Natural killer cell treated with Interleukin-12 subunit alpha and Interleukin-12 subunit beta and Interleukin-15 and Interleukin-18, amount 100 ng/mL, for 72 hours (primary cell): ENCODE measurements at places on chromosomes 1 and 21. TPM values are rescaled to one million over a fixed set of nuclear protein-coding genes. Genes with fewer than 3 reads are reported as not detected.

- H3K36me3 ChIP-seq, result no peaks in the 10 kb centered on the region
- no peak for DNase-seq
- H3K27ac ChIP-seq, result no peak overlapping the region
- H3K4me1 ChIP-seq, result peaks cover 11% of the 10 kb centered on the region
- peaks cover 32% of the 10 kb centered on the region for H3K27me3 ChIP-seq
Measured at GRCh38 chr1:156696755-156697154, 8.6 kb downstream of the CRABP2 start.

DNA sequence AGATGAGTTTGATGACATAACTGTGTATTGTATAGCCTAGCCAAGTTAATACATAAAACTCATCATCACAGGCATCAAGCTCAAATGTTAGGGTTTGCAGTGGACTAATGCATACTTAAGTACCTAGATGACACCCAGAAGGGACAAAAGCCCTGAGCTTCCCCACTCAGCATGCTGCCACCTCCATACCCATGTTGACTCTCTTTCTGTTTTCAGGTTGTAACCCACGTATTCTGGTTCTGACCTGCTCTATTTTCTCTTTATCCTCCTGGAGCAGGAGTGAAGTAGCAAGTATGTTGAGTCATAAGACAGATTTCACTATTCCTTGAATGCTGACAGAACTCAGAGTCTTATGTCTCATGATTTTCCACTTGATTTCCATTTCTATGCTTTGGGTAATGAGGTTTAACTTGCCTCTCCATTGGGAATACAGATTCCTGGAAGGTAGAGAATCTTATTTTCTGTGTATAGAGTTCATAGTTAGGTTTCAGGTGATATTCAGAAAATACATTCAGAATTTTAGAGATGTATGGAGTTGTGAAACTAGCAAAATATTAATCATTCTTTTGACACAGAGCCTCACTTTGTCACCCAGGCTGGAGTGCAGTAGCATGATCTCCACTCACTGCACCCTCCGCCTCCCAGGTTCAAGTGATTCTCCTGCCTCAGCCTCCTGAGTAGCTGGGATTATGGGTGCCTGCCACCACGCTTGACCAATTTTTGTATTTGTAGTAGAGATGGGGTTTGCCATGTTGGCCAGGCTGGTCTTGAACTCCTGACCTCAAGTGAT, 122.5 kb upstream of the KCNJ15 start:
- H3K4me1 ChIP-seq, result no peaks in the 10 kb centered on the region
- no peak for DNase-seq
- no peak overlapping the region for H3K4me3 ChIP-seq
- peaks cover 16% of the 10 kb centered on the region for H3K27me3 ChIP-seq
- no peak overlapping the region for H3K27ac ChIP-seq
- H3K36me3 ChIP-seq, result no peaks in the 10 kb centered on the region

GRCh38 chr1:243850202-243850451, at the start of gene AKT3:
TSS of gene AKT3 (minus strand) at chr1:243850243. CDS start at chr1:243843170, 7,073 bp downstream.
- no peaks in the 10 kb centered on the region for H3K27me3 ChIP-seq
- no peaks in the 10 kb centered on the region for H3K36me3 ChIP-seq
- peaks cover 16% of the 10 kb centered on the region for H3K4me1 ChIP-seq
- peak within 1 kb of the TSS; percentile 99 for H3K4me3 ChIP-seq
- no peak for DNase-seq

Gene SERTAD4
- not detected for total RNA-seq

- no peaks in the 10 kb centered on the region for H3K36me3 ChIP-seq
- no peak overlapping the region for H3K27ac ChIP-seq
- no peak for DNase-seq
- H3K27me3 ChIP-seq, result no peaks in the 10 kb centered on the region
Measured at GRCh38 chr1:186943891-186944686, 115.3 kb downstream of the PLA2G4A start.

Gene GRHL3
- total RNA-seq, result not detected

DNA sequence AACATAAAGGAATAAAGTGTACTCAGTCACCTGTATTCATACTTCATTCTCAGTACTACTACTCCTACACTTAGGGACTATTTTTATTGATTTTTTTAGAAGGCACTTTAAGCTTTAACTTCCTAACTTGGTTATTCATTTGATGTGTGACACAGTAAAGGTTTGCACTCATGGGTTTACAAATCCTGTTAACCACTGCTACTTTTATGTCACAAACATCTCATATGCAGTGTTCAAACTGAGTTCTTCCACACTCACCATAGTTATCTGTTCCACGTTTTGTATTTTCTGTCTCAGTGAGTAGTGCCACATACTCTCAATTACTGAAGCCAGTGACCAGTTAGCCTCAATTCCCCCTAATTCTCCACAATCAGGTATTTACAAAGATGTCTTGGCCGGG, 33.2 kb downstream of the RCOR3 start:
- H3K4me1 ChIP-seq, result peaks cover 10% of the 10 kb centered on the region
- no peak overlapping the region for H3K27ac ChIP-seq
- no peak overlapping the region for H3K4me3 ChIP-seq
- H3K36me3 ChIP-seq, result peaks cover 34% of the 10 kb centered on the region
- no peaks in the 10 kb centered on the region for H3K27me3 ChIP-seq
- no peak for DNase-seq

DNA sequence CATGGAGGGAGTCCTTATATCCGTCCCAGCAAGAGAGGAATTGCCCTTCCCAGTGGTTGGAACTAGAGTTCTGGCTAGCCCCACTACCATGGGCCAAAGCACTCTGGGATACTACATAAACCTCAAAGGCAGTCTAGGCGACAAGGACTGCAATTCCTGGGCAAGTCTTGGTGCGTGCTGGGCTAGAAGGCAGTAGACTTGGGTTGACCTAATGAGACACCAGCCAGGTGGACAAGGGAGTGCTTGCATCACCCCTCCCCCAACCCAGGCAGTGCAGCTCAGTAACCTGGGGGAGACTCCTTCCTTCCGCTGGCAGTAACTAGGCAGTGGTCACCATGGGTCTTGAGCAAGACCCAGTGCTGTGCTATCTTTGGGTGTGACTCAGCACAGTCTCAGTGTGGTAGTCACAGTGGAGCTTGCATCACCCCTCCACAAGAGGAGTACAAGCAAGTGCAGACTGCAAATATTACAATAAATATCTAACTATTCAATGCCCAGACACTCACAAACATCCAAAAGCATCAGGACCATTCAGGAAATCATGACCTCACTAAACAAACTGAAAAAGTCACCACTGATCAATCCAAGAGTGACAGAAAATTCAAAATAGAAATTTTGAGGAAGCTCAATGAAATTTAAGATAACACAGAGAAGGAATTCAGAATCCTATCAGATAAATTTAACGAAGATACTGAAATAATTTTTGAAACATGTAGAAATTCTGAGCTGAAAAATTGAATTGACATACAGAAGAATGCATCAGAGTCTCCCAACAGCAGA, 84.7 kb upstream of the LYPLAL1 start:
- H3K27ac ChIP-seq, result no peak overlapping the region
- no peaks in the 10 kb centered on the region for H3K4me1 ChIP-seq
- no peaks in the 10 kb centered on the region for H3K27me3 ChIP-seq

Gene PALMD
- total RNA-seq, result not detected

DNA sequence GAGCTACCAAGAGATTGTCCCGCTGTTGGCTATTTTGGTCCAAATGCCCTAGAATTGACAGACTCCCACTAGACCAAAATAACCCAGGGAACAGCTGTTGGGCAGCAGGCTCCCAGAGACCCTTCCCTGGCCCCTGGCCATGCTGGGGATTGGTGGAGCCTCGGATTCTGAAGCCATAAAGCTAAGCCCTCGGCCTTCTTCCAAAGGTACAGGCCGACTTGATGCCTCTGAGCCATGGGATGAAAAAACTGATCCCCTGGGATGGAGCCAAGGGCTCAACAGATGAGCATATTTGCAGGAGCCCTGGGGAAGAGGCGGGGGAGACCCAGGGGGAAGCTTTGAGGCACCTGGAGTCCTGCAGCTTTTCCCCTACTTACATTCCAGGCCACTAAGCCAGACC, 1.0 kb upstream of the LRRC38 start:
- H3K27me3 ChIP-seq, result peaks cover 21% of the 10 kb centered on the region
- no peak for DNase-seq
- no peak overlapping the region for H3K4me3 ChIP-seq
- H3K4me1 ChIP-seq, result no peaks in the 10 kb centered on the region
